ENCODE measurements at places on chromosomes 7 and 10. TPM values are rescaled to one million over a fixed set of nuclear protein-coding genes. Genes with fewer than 3 reads are reported as not detected.

FAM25C gene
- not detected for total RNA-seq

DGKI gene
- 1.3 TPM for total RNA-seq

EEF1AKMT2 gene
- 23.0 TPM for total RNA-seq

ANKIB1 gene
- 38.3 TPM for total RNA-seq

GIMAP7 gene
- 28.3 TPM for total RNA-seq

PEX1 gene
- 12.4 TPM for total RNA-seq

PAX4 gene
- total RNA-seq, result not detected

RPA3 gene
- 76.9 TPM for total RNA-seq

RAPGEF5 gene
- 0.56 TPM for total RNA-seq

ASIC3 gene
- total RNA-seq, result 2.4 TPM

GNGT1 gene
- not detected for total RNA-seq

NACAD gene
- 0.37 TPM for total RNA-seq

PLPP4 gene
- total RNA-seq, result not detected

AASS gene
- 0.90 TPM for total RNA-seq

FEZF1 gene
- total RNA-seq, result not detected

SH2D4B gene
- 0.13 TPM for total RNA-seq

VWDE gene
- total RNA-seq, result 0.30 TPM

RELN gene
- total RNA-seq, result 0.22 TPM

C10orf62 gene
- not detected for total RNA-seq

NUTM2D gene
- 1.4 TPM for total RNA-seq

STOX1 gene
- total RNA-seq, result 0.35 TPM

CHAT gene
- total RNA-seq, result not detected

CC2D2B gene
- not detected for total RNA-seq

NUTM2A gene
- 0.28 TPM for total RNA-seq

WNT8B gene
- total RNA-seq, result not detected

ENO4 gene
- not detected for total RNA-seq

GPR22 gene
- not detected for total RNA-seq

NUDT13 gene
- total RNA-seq, result 0.68 TPM

HOXA10 gene
- 0.14 TPM for total RNA-seq

IFIT1B gene
- total RNA-seq, result not detected

LRIT1 gene
- total RNA-seq, result not detected

TMEM248 gene
- 91.8 TPM for total RNA-seq

CALHM3 gene
- total RNA-seq, result not detected

BLOC1S2 gene
- total RNA-seq, result 79.5 TPM

IDI2 gene
- total RNA-seq, result not detected

EBF3 gene
- total RNA-seq, result not detected

SNCG gene
- total RNA-seq, result 0.63 TPM

TMEM176A gene
- 0.24 TPM for total RNA-seq

LLCFC1 gene
- not detected for total RNA-seq

STAG3 gene
- 3.9 TPM for total RNA-seq

SIRT1 gene
- total RNA-seq, result 17.3 TPM

LBX1 gene
- not detected for total RNA-seq

FAM53B gene
- total RNA-seq, result 19.2 TPM

GARIN1A gene
- total RNA-seq, result 0.16 TPM

RHOBTB1 gene
- not detected for total RNA-seq

MEST gene
- 3.5 TPM for total RNA-seq

C10orf105 gene
- 0.05 TPM for total RNA-seq

CDHR1 gene
- 1.3 TPM for total RNA-seq

SPDYE18 gene
- not detected for total RNA-seq

PNLIPRP2 gene
- total RNA-seq, result not detected

CHST3 gene
- total RNA-seq, result 0.90 TPM

UCN3 gene
- not detected for total RNA-seq

LSM8 gene
- total RNA-seq, result 45.9 TPM

ELN gene
- total RNA-seq, result 0.15 TPM

HABP2 gene
- total RNA-seq, result not detected

NPC1L1 gene
- not detected for total RNA-seq

FAM131B gene
- 0.50 TPM for total RNA-seq
